Large intestine (tissue), 12 donors: ENCODE measurements at places on chromosomes 11 and 22. TPM values are rescaled to one million over a fixed set of nuclear protein-coding genes. Genes with fewer than 3 reads are reported as not detected.

DNA sequence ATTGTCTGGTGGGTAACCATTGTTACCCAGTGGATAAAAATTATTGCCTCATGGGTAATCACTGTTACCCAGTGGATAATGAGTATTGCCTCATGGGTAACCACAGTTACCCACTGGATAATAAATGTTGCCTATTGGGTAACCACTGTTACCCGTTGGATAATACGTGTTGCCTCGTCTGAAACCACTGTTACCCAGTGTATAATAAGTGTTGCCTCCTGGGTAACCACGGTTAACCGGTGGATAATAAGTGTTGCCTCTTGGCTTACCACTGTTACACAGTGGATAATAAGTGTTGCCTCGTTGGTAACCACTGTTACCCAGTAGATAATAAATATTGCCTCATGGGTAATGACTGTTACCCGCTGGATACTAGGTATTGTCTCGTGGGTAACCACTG lies 20.9 kb upstream of the NXPE4 start:
- H3K4me3 ChIP-seq: no peak overlapping the region
- no peaks in the 10 kb centered on the region for H3K4me1 ChIP-seq
- no peaks in the 10 kb centered on the region for H3K27me3 ChIP-seq
- DNase-seq: no peak

DNA sequence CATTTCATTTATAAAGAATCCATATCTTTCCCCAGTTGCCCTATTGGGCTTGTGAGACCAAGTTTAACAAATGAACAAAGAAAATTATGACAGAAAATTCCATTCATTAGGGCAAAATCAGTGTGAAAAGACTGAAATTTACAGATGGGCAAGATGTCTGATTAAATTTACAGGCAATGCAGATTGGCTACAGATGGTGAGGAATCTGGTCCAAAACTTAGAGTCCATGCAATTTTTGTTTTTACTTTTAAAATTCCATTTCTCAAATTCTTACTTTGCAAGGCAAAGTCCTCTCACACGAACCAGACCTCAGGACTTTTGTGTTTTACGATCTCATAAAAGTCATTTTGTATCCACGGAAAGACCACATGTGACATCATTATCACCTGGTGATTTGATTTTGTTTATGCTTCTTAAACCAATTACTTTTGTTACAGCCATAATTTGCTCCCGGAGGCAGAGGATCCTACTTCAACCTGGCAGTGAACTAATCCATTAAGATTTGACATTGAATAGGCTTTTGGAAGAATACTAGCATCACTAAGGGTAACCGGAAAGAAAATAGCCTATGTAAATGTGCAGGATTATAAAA lies 843.7 kb upstream of the CHORDC1 start:
- no peaks in the 10 kb centered on the region for H3K27me3 ChIP-seq
- DNase-seq: no peak
- no peaks in the 10 kb centered on the region for H3K4me1 ChIP-seq
- H3K27ac ChIP-seq: no peak overlapping the region
- H3K36me3 ChIP-seq: no peaks in the 10 kb centered on the region
- H3K4me3 ChIP-seq: no peak overlapping the region

- H3K4me3 ChIP-seq: no peak overlapping the region
- no peak overlapping the region for H3K27ac ChIP-seq
- no peak for DNase-seq
- H3K4me1 ChIP-seq: no peaks in the 10 kb centered on the region
- no peaks in the 10 kb centered on the region for H3K36me3 ChIP-seq
- H3K27me3 ChIP-seq: no peaks in the 10 kb centered on the region
Observed at GRCh38 chr11:66101066-66101464, 31.0 kb downstream of the PACS1 start.

DNA sequence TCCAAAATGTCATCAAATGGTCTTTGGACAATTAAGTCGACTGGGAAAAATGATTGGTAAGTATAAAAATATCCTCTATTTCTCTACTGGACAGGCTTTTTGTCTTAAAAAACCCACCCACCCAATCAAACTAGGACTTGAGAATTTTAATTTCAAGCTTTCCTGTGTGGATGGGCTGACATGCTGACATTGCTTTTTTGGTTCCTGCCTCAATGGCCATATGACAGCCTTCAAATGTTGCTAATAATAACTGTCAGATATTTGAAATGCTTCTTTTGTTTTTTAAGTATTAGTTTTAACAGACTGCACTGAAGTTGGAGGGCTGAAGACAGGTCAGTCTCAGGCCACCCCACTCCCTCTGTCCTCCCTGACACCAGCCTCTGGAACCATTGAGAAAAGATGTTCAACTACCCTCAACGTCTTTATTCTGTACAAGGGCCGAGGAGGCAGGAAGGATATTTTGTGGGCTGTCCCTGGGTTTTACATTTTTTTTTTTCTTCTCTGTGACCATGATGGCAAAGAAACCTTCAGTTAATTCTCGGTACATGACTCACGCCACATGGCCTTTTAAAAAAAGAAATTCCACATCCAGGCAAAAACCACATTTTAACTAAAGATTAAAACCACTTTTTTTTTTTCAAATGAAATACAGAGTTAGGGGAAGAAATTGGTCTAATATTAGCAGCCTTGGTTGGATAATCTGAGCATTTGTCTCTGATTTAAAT lies 130.4 kb downstream of the SLC1A2 start:
- no peak overlapping the region for H3K4me3 ChIP-seq
- no peak overlapping the region for H3K27ac ChIP-seq
- H3K36me3 ChIP-seq: no peaks in the 10 kb centered on the region
- no peaks in the 10 kb centered on the region for H3K4me1 ChIP-seq
- H3K27me3 ChIP-seq: no peaks in the 10 kb centered on the region
- no peak for DNase-seq

DNA sequence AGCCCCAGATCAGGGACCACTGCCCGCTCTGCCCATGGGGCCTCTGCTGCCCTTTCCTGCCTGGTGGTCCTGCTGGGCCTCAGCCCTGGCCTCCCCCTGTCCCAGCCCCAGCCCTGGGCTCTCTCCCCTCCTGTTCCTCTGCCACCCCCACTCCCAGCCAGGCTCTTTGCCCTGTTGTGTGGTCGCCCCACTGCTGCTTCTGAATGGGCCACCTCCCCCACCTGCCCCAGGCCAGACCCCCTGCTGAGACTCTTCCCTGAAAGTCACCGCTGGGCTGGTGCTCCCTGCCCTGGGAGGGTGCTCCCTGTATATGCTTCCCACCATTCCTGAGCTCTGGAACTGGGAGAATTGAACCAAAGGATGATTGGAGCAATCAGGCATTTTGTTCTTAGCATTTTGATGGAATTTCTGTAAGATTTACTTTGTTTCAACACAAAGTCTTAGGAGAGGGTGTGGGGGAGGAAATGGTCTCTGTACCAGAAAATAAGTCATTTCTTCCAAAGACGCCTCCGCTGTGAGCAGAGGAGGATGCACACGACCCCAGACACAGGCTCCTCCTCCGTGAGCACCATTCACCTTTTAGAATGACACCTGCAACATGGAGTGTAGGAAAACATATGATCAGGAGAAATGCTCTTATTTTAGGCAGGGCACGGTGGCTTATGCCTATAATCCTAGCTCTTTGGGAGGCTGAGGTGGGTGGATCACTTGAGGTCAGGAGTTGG lies 5.2 kb downstream of the APOBEC3B start:
- no peaks in the 10 kb centered on the region for H3K27me3 ChIP-seq
- H3K36me3 ChIP-seq: no peaks in the 10 kb centered on the region
- H3K27ac ChIP-seq: no peak overlapping the region
- no peak for DNase-seq
- peaks cover 3% of the 10 kb centered on the region for H3K4me1 ChIP-seq
- no peak overlapping the region for H3K4me3 ChIP-seq

- peaks cover 13% of the 10 kb centered on the region for H3K36me3 ChIP-seq
- no peaks in the 10 kb centered on the region for H3K27me3 ChIP-seq
- peaks cover 8% of the 10 kb centered on the region for H3K4me1 ChIP-seq
- no peak overlapping the region for H3K4me3 ChIP-seq
- peak; percentile 51 for DNase-seq
Observed at GRCh38 chr11:83257761-83258168, 28.4 kb downstream of the CCDC90B start.

DNA sequence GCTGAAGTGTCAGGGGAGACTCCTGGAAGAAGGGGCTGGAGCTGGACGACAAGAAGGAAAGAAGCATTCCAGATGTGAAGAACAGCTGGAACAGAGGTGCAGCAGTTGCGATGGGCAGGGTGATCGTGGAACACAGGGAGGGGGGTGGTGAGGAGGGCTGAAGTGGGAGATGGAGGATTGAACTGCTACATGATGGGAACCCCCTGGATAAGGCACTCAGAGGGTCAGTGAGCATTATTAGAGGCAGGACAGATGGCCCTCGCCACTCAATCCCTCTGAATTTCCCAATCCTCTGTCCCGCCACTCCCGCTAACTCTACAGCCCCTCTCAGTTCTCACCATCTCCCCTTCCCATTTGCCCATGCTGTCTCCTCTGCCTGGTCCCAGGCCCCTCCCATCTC lies 14.0 kb downstream of the SERPINH1 start:
- H3K4me1 ChIP-seq: peaks cover 9% of the 10 kb centered on the region
- H3K36me3 ChIP-seq: peaks cover 33% of the 10 kb centered on the region
- no peak for DNase-seq
- H3K4me3 ChIP-seq: no peak overlapping the region

DNA sequence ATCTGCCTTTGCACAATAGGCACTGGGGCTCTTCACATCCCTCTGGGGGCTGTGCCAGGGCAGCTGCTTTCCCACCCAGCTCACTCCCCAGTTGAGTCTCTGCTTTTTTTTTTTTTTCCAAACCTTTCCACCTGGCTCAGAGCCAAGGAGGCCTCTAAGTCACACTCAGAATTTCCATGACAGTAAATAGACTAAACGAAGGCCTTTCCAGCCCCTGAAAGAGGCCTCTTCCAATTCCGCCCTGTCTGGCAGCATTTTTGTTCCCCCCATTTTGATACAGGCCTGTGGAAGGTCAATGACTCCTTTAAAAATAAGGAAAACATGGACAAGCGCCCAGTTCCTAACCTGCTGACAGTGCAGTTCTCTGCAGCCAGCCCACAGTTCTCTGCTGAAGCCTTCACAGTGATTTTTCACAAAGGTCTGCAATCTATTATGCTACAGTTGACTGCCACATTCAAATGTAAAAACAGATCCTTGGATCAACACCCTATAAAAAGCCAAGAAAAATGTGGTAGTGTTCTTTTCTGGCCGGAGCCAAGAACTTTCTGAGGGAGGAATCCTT lies 107.5 kb upstream of the SESN3 start:
- H3K27me3 ChIP-seq: no peaks in the 10 kb centered on the region
- no peaks in the 10 kb centered on the region for H3K36me3 ChIP-seq
- peak; percentile 72 for DNase-seq
- peaks cover 24% of the 10 kb centered on the region for H3K4me1 ChIP-seq

The OR4D5 gene
- not detected for polyA plus RNA-seq
